ENCODE measurements at places on chromosomes 13 and 19.

DNA sequence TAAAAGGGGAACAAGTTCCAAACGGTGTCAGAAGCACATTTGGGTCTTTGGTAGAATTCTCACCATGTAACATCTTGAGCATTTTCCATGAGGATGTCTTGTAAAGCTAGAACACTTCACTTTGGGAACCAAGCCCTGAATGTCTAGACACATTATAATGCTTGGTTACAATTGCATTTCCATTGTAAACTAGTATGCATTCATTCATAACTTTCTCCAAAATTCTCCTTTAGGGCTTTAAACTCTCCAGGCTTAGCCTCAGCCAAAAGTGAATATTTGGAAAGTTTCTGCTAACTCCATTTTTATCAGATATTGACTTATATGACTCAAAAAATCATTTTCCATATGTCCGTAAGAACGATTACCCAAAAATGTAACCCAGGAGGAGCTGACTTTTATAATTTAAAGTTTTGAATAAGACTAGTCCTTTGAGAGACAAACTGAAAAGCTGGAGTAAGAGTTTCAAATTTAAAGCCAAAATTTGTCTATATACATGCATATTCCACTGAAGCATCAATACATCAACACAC, 1170.4 kb downstream of the EFNB2 start:
- no peak for DNase-seq

DNA sequence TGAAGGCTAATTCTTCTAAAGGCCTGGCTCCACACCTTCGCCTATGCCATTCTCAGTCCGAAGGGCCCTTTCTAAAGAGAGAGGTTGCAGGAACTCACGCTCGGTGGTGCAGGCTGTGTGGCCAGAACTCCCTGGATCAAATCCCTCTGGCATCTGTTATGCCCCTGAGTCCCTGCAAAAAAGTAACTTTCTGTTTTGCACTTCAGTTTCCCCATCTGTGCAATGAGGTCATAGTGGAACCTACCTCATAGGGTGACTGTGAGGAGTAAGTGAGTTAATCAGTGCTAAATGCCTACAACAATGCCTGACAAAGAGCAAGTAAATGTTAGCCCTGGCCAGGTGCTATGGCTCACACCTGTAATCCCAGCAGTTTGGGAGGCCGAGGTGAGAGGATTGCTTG, 7.3 kb downstream of the IGSF23 start:
- DNase-seq, result no peak

- no peak for DNase-seq
Observed at GRCh38 chr13:107553838-107554237, 661.5 kb downstream of the LIG4 start.

DNA sequence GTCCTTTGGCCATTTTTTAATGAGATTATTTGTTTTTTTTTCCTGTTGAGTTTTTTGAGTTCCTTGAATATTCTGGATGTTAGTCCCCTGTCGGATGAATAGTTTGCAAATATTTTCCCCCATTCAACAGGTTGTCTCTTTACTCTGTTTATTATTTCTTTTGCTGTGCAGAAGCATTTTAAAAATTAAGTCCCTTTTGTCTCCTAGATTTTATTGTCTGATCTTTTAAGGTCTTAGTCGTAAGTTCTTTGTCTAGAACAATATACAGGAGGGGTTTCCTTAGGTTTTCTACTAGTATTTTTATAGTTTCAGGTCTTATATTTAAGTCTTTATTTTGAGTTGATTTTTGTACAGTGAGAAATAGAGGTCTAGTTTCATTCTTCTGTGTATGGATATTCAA, 284.4 kb downstream of the GPC6 start:
- DNase-seq, result no peak

DNA sequence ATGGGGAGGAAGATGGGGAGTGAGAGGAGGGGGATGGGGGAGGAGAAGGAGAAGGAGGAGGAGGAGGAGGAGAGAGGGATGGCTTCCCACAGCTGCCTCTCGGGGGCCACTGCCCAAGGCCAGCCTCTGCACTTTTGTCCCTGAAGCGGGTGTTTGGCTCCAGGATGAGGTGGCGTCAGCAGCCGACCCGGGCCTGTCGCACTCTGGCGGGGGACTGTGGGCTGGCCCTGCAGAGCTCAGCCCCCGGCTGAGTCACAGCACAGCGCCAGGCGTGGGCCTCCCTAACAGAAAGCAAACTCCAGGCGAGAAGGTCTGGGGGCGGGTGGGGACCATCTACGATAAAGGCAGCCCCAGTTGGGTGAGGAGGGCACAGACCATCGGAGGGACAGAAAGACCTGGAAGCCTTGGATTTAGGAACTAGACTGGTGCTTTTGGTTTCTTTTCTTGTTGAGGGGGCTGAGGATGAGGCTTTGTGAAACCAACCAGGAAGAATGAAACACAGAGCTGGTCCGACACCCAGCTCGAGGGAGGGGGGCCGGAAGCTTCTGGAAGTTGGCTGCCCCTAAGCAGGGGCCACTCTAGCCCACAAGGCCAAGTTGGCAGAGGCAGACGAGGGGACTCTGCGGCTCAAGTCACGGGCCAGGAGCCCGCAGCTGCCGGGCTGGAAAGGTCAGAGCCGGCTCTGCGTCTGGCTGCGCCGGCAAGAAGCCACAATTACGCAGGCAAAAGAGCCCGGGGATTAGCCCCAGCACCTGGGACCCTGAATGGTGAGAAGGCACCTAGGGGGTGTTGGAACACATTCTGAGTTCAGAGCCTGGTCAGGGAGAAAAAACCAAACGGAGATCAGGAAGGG, 18.2 kb downstream of the LSM4 start:
- DNase-seq, result no peak

- DNase-seq, result no peak
Observed at GRCh38 chr19:57720878-57721277, 6.5 kb downstream of the ZNF671 start.

DNA sequence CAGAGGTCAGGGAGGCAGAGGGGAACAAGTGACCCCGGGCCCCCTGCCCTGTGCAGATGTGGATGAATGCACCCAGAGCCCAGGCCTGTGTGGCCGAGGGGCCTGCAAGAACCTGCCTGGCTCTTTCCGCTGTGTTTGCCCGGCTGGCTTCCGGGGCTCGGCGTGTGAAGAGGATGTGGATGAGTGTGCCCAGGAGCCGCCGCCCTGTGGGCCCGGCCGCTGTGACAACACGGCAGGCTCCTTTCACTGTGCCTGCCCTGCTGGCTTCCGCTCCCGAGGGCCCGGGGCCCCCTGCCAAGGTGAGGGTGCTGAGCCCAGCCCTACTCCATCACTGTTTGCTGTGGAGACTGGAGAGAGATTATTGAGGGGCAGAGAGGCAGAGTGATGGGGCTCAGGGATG, 9.9 kb downstream of the LTBP4 start:
- DNase-seq, result no peak

GRCh38 chr13:112806739-112807652, 117.2 kb downstream of the ATP11A start:
- no peak for DNase-seq

GRCh38 chr19:10976131-10976892, 15.5 kb downstream of the SMARCA4 start:
- no peak for DNase-seq

GRCh38 chr19:57334191-57334590, 13.9 kb downstream of the ZNF543 start:
- no peak for DNase-seq

DNA sequence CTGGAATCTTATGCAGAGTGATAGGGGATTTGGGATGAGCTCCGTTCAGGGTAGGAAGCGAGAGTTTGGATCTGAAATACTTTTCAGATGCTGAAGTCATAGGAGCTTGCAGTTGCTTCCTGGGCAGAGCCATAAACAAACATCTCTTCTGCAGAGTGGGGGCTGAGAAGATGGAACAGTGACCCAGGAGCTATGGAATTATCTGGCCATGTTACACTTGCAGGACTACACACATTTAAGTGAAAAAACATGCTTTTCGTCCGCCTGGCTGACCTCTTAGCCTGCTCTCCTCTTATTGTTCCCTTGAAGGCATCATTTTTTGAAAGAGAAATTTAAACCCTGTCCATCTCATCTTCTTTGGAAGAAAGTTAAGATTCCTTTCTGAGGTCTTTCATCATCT, 40.7 kb downstream of the PSG11 start:
- DNase-seq, result no peak

DNA sequence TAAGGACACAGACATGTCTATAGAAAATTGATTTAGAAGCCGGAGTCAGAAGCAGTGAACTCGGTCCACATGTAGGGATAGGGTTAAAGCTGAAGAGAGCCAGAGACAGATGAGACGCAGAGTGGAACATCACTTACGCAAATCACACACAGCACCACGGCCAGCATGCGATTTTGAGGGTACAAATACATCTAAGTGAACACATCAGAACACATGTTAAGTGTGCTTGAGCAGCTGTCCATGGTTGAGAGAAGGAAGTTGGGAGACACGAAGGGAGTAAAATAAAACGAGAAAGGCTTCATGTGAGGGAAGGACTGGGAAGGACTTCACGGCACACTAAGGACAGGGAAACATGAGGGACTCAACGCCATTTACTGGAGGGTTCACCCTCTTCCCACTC, 25.4 kb upstream of the SIGLEC11 start:
- no peak for DNase-seq

Data from SIG-M5 (cell line).